ENCODE measurements at places on chromosomes 6 and 20. TPM values are rescaled to one million over a fixed set of nuclear protein-coding genes. Genes with fewer than 3 reads are reported as not detected.
A peak's percentile ranks its signal among the peaks of the same experiment; 100 is the strongest.

GRCh38 chr6:92174398-92175073, 1244.8 kb downstream of the EPHA7 start:
- DNase-seq = no peak

GRCh38 chr6:30151580-30151979, 9.4 kb downstream of the TRIM10 start:
- DNase-seq = no peak

The VGLL2 gene
- not detected for polyA plus RNA-seq

GRCh38 chr6:149909701-149910470, 12.0 kb upstream of the RAET1E start:
- DNase-seq = no peak

DNA sequence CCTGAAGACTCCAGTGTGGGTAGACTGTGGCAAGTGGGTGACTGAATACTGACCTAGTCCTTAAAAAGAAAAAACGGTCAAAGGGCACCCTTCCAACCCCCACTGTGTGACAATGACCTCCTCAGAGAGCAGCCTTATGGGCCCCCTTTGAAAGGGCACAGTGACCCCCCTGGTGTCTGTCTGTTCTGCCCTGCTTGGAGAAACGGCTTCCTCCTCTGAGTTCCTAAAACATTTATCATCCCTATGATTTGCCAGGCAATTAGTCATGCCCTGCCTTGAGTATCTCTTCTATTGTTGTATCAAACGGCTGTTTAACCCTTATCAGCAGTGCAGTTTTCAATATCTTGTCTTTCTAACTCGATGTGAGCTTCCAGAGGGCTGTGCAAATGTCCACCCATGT, 21.0 kb upstream of the STX16 start:
- peak; percentile 61 for DNase-seq

DNA sequence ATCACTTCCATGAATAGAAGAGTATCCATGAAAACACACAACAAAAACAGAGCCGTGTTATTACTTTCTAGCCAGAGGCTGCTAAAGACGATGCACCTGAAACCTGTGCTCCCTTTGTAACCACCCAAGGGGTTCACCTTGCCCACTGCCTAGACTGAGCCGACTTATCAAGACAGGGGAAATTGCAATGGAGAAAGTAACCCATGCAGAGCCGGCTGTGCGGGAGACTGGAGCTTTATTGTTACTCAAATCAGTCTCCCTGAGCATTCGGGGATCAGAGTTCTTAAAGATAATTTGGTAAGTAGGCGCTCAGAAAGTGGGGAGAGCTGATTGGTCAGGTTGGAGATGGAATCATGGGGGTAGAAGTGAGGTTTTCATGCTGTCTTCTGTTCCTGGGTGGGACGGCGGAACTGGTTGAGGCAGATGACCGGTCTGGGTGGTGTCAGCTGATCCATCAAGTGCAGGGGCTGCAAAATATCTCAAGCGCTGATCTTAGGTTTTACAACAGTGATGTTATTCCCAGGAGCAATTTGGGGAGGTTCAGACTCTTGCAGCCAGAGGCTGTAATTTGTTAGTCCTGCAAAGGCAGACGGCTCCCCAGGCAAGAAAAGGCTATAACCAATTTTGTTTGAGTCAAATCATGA, 366.6 kb downstream of the PREX1 start:
- DNase-seq = no peak

- peak; percentile 29 for DNase-seq
Measured at GRCh38 chr6:42720739-42721138, 1.7 kb downstream of the PRPH2 start.

The SCUBE3 gene
- 1.0 TPM for polyA plus RNA-seq

GRCh38 chr20:60586269-60587050, 628.2 kb downstream of the CDH26 start:
- no peak for DNase-seq

GRCh38 chr6:165146456-165146855, 162.9 kb downstream of the C6orf118 start:
- DNase-seq = no peak

GRCh38 chr20:41393705-41394066, 27.1 kb upstream of the EMILIN3 start:
- no peak for DNase-seq

- no peak for DNase-seq
Measured at GRCh38 chr6:27290850-27291208, 21.2 kb downstream of the POM121L2 start.

DNA sequence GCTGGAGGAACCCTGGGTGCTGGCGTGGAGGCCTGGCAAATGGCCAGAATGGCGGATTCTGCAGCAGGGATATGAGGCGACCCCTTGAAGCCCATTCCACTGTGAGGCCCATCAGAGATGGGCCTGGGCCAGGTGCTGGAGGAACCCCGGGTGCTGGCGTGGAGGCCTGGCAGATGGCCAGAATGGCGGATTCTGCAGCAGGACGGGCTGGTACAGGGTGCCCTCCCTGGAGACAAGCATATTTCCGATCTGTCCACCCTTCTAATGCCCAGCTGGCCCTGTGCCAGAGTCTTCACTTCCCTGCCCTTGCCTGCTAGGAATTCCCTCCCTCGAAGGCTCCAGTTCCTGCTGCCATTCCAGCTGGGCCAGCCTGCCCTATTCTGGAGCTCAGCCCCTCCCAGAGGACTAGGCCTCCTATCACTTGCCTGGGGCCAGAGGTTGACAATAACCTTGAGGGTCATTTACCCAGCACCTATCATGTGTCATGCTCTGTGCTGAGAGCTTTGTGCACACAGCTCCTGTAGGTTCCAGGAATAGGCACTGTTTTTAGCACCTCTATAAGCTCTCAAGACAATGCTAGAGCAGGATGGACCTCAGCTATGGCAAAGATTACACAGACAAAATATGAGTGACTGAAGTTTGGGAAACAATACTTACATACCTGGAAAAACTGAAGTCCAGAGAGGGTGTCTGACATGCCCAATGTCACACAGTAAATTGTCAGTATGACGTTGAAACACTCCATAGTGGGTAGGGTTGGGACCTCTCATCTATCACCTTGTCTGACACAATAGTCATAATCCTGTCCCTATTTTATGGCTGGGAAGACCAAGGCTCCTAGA, 21.4 kb downstream of the SUN5 start:
- no peak for DNase-seq

The BHLHE23 gene
- polyA plus RNA-seq = not detected

The SYNGAP1 gene
- polyA plus RNA-seq = 7.9 TPM
